Erythroblast (primary cell): ENCODE measurements at places on chromosomes 2 and 18.

DNA sequence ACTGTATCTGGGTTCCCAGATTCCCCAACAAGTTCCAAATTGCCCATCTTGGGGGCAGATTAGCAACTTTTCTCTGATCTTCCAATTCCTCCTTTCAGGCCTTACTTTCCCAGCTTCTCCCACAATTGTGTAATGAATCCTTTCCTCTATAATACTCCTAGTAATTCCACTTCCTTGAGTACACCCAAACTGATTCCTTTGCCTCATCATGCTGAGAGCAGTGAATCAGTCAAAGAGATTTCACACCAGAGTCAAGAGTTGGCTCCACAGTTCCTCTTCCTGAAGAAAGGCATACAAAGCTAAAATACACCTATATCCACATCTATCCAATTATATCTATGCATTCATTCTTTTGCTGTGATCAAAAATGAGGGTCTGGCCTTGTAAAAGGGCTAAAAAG, 28.6 kb upstream of the DAPL1 start:
- no peak for DNase-seq

DNA sequence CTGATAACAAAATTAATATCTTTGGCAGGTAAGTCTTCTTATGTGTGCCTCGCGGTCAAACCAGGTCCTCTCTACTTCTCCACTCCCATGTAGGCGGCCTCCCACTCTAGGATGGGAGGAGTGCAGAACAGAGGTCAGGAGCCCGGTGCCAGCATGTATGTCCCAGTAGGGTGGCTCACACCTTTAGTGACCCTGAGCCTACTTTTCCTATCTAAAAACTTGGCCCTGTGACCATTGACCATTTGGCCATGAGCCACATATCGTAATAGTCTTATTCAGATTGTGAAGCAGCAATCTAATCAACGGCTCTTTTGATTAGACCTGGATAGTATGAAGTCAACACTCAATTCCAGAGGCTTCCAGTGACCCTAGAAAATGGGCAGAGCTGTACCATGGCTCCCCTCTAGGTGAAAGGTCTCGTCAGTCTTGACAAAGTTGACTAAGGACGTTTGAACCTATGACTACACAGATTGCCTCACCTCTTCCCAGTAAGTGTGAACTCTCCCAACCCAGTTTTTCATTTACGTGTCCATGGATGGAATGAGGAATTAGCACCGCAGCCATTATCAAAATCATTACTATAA, 17.1 kb upstream of the FABP1 start:
- DNase-seq = no peak

- no peak for DNase-seq
These were observed 1.6 kb downstream of the OR6B3 start for GRCh38 chr2:240051697-240052096.

DNA sequence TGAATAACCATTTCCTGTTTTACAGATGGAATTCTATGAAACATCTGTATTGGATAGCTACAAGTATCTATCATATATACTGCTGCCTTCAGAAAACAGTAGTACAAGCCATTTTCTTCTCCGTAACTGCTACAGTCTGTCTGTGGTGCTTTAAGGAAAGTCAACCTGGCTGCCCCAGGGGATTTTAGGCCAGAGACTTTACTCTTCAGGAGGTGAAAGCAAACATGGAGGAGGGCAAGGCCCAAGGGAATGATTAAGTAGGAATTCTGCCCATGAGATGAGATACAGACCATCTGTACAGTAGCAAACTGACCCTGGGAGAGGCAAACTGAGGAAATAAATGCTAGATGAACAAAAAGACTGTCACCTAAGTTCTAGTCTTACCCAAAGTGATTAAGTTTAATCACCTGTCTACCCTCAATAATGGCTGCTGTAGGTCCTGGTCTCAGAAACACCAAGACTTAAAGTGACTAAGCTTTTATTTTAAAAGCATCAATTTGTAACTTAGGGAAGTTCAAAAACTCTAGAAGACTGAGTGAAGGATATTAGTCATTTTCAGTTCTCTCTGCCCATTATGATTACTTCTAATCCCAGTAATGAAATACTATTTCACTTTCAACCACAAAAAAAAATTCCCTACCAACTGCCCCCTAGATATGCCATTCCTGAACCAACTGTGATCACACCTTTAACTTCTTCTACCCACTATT, 14.8 kb downstream of the MBD2 start:
- no peak for DNase-seq

- DNase-seq = no peak
These were observed 11.8 kb upstream of the TEX51 start for GRCh38 chr2:126886916-126887280.

DNA sequence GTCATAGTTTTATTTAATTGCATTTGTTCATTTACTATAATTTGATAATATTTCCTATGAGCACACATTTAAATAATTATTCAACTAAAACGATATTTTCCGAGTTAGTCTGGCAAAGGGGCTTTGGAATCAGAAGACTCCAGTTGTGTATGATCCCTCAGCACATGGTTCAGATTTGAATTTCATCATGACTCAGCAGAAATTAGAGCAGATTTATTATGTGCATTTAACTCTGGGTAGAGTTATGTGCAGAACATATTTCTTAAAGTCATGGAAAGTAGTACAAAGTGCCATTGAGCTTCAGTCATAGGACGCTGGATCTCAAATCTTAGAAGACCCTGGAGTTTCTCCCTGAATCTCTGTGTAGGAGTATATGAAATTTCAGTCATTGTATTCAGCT, 106.7 kb downstream of the ADCYAP1 start:
- DNase-seq = peak; percentile 12

DNA sequence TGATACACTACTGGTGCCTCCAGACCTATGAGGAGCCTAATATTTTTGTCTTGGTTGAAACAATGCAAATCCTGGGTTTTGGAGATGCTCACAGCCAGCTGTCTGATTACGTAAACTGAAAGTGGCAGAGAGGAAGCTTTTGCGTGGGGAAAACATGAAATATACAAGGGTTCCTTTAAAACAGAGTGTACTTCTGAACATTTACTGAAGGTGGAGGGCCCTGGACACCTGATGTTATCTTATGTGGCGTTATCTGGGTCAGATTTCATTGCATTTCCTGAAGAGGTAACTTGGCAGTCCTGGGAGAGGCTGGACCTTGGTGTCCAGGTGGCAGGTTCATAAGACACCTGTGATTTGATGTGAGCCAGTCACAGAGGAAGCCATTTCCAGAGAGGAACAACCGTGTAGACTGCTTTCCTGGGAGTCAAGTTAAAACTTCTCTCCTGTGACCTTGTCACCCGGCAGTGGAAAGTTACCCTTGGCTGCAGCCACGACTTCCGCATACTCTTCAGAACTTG, 105.0 kb downstream of the NEDD4L start:
- no peak for DNase-seq

GRCh38 chr2:9091811-9092210, 88.3 kb upstream of the MBOAT2 start:
- DNase-seq = no peak

- no peak for DNase-seq
These were observed 3.5 kb upstream of the SMCHD1 start for GRCh38 chr18:2651981-2652380.

DNA sequence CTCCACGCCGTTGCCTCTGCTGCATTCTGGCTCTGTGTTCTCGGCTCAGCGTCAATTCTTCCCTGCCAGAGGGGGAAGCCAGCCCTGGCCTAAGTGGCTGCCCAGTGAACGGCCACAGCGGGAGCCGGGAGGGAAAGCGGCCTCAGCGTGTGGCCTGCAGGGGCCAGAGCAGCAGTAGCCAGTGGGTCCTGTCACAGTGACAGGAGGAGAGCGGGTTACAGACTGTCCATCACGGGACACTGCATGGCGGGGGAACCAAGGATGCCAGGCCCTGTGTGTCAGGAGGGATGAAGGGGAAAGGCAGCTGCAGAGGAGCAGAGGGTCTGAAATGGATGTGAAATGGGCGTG, 39.7 kb downstream of the PDIA6 start:
- no peak for DNase-seq

- DNase-seq = no peak
These were observed 398.3 kb downstream of the ALK start for GRCh38 chr2:29522951-29523669.

- DNase-seq = no peak
These were observed 240.6 kb upstream of the RAB12 start for GRCh38 chr18:8368512-8369217.

- peak; percentile 86 for DNase-seq
These were observed 457.3 kb upstream of the ID2 start for GRCh38 chr2:8224347-8225190.

DNA sequence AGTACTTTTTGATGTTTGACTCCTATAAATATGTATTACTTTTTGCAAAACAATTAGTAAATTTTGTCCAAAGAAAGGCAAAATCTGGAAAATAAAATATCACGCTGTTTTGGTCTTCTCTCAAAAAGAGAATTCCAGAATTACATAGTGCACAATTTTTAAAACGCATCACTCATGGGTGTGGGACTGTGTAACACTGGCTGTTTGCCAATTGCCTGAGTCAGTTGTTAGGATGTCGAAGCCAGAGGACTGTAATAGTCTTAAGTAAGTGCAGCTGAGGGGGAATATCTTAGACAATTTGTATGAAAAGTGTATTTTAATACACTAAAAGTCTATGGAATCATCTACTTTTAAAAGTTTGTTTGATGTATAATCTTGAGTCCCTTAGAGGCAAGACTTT, 24.1 kb upstream of the EPHA4 start:
- no peak for DNase-seq

DNA sequence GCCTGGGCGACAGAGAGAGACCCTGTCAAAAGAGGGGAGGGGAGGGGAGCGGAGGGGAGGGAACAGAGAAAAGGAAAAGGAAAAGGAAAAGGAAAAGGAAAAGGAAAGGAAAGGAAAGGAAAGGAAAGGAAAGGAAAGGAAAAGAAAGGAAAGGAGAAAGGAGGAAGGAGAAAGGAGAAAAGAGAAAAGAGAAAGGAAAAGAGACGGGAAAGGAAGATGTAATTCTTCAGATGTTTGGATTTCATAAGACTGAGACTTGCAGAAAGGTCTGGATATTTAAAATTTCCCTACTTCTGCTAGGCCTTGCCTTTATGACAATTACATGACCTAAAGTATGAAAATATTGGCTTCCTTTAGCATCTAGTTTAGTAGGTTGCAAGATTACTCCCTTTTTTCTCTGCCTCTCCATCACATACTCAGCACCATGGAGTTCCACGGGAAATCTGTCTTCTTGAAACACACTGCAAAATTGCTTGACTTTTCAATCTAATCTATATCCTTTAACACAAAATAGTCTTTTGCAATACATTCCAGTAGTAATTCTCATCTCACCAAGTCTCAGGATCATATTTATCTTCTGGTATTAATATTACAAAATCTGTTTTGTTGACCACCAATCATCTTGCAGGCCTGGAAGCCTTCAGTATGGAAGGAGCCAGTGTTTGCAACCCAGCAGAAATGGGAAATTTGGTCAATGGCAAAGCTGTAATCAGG, 383.5 kb downstream of the ZEB2 start:
- DNase-seq = no peak

- DNase-seq = no peak
These were observed 2.7 kb downstream of the NABP1 start for GRCh38 chr2:191680639-191681038.

DNA sequence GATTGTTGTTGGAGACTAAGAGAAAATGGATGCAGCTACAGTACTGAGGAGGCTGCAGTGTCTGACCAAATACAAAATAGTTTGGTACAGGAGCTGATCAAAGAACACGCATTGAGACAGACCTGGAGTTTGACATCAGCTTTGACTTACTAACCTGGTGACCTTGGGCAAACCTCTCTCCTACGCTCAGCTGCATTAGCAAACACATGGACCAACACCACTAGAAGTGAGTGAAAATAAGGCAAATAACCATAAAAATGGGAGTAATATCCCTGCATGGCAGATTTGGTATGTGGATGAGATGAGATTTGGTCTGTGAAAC, 126.5 kb downstream of the LPIN1 start:
- no peak for DNase-seq

DNA sequence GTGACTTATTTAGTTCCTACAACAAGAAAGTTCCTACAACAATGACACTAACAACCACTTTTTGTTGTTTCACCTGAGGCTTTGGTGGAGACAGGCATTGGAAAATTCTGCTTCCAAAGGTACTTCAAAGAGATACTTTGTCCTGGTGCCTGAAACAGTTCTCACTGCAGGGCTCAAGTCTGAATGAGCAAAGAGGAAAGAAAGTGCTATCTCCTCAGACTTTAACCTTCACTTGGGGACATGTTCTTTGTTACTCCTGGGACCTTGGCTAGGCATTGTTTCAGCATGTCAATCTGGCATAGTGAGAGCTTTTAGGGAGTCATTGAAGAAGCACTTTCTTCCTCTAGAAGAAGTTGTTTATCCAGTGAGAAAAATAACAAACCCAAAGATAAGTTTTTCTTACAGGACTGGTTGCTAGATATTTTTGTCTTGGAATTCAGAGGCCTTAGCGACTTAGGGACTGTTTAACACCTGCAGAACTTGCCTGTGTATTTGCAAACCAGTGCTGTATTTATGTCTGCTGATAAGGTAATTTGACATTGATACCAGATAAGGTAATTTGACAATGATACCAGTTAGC, 12.2 kb downstream of the MDH1 start:
- no peak for DNase-seq

GRCh38 chr2:72570413-72570812, 255.4 kb downstream of the EXOC6B start:
- no peak for DNase-seq

DNA sequence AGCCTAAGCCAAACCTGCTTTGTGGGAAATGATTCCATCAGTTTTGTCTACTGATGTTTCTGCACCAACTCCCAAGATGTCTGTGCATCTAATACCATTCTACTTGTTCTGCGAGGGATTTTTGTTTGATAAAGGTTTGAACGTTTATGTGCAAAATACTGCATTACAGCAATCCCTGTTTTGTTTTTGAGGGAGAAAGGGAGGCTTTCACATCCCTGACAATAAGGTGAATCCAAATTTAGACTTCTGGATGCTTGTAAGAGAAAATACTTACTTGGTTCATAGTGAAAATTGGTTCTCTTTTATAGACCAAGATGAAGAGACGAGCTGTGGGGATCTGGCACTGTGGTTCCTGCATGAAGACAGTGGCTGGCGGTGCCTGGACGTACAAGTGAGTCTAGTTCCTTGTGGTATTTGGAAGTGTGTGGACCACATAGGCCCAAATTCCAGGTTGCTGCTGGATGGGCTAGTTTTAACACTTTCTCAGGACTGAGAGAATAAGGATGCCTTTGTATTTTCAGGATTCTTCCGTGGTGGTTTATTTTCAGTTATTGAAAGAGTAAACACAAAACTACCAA, 1.1 kb downstream of the RPL37A start:
- peak; percentile 41 for DNase-seq

GRCh38 chr2:121527009-121527682, 3.5 kb upstream of the RNU4ATAC start:
- no peak for DNase-seq

GRCh38 chr18:32998285-32998684, 225.5 kb upstream of the KLHL14 start:
- no peak for DNase-seq
